ENCODE measurements at places on chromosomes 3 and 15. TPM values are rescaled to one million over a fixed set of nuclear protein-coding genes. Genes with fewer than 3 reads are reported as not detected.

DNA sequence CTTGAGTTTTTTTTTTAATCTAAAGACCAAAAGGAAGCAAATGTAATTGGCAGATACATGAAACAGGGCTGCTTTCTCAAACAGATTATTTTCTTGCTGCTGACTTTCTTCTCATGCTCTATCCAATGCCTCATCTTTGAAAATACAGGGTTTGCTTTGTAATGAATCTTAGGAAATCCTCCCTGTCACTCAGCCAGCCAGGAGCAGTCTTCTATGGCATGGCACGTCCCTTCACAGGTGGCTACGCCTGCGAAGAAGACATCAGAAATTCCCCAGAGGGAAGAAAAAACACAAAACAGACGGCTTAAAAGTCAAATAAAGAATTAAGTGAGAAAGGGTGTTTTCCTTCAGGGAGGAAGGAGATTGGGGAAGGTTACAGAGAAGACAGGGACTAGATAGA is 242.5 kb downstream of the IGSF11 start:
- DNase-seq: no peak

DNA sequence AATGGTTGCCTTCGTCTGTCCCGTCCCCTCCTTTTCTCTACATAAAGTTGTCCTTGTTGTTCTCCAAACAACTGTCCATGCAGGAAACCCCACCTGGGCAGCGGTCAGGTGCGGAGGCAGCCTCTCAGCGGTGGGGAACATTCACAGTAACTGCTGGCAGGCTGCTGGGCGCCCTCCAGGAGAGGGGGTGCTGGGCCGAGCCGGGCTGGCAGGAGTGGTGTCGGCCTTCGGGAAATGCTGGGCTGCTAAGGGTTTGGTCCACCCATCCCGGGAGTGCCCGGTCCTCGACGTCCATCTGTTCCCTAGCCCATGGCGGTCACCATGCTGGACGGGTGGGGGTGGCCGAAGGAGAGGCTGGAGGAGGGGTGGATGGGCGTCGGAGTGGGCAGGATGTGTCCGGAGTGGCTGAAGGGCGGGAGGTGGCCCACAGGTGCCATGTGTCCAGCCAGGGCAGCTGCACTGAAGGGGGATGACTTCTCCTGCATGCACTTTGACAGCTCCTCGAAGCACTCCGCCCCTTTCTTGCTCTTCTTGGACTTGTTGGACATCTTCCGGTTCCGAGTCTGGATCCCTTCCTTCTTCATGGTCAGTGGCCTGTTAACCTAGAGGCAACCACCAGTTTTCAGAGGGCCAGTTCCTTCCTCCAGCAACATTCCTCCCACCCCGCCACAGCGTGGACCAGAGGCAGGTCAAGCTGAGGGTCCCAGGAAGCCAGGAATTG is 12.1 kb downstream of the GATA2 start:
- DNase-seq: no peak

- DNase-seq: no peak
Measured at GRCh38 chr15:101063212-101063611, 144.1 kb downstream of the LRRK1 start.

GRCh38 chr3:124263168-124263567 is 271.2 kb upstream of the ROPN1 start:
- DNase-seq: no peak

GRCh38 chr3:183180110-183180783 is 17.7 kb upstream of the LAMP3 start:
- no peak for DNase-seq

CCDC54 gene
- total RNA-seq: not detected

DNA sequence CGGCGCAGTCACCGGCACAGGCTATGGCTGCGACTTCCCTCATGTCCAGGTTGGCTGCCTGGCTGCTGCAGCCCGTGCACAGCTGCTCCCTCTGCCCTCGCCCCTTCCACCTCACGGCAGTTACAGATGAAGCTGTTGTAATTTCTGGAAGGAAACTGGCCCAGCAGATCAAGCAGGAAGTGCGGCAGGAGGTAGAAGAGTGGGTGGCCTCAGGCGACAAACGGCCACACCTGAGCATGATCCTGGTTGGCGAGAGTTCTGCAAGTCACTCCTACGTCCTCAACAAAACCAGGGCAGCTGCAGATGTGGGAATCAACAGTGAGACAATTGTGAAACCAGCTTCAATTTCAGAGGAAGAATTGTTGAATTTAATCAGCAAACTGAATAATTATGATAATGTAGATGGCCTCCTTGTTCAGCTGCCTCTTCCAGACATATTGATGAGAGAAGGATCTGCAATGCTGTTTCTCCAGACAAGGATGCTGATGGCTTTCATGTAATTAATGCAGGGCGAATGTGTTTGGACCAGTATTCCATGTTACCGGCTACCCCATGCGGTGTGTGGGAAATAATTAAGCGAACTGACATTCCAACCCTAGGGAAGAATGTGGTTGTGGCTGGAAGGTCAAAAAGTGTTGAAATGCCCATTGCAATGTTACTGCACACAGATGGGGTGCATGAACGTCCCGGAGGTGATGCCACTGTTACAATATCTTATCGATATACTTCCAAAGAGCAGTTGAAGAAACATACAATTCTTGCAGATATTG is 13.2 kb upstream of the GNB4 start:
- no peak for DNase-seq

GRCh38 chr15:56383010-56383409 is 17.8 kb downstream of the TEX9 start:
- no peak for DNase-seq

DNA sequence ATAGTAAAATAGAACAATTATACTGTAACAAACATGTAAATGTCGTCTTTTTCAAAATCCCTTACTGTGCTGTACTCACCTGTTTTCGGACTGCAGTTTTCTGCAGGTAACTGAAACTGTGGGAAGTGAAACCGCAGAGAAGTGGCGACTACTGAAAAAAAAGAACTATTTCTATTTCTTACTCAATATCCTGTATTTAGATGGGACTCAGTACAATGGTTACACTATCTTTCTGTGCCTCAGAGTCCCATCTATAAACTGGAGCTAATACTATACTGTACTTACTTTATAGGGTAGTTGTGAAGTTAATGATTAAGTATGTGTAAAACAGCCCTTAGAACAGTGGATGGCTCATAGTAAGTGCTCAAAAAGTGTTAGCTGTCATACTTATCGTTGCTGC is 14.3 kb upstream of the P2RY12 start:
- DNase-seq: no peak

GRCh38 chr3:138761002-138761401 is 73.7 kb downstream of the PIK3CB start:
- DNase-seq: no peak

DNA sequence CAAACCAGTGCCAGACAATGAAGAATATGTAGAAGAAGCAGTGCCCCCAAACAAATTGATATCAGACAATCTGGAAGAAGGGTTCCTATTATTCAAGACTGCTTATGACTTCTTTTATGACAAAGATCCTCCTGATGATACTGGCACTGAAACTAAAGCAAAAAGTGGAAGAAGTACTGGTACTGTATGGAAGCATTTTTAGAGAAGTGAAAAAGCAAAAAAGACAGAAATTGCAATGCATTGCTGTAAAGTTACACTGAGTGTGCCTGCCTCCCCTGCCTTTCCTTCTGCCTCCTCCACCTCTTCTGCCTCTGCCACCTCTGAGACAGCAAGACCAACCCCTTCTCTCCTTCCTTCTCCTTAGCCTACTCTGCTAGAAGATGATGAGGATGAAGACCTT is 167.6 kb downstream of the PLCL2 start:
- no peak for DNase-seq

RASGRP1 gene
- 0.84 TPM for total RNA-seq

DNA sequence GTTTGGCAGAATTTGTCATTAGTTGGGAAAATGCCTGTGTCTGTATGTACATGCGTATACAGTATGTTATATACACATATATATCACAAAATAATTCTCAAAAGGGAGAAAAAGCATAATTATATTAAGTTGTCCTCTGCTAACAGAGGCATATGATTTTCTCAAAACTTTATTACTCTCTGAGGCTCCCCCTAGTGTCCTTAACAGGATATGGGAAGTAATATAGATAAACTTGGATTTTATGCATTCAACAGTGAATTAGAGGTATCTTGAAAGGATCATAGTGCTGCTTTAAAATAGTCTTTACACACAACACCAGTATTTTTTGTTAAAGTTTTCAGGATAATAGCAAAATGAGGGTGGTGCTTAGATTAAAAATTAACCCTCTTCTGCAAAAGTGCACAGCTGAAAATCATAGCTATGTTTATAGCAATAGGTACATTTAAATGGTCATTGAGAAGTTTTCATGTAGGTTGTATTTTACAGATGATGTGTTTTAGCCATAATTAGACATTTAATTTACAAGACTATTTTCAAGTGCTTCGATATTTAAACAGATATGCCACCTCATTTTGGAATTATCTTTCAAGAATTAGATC is 454.0 kb upstream of the ROBO2 start:
- DNase-seq: no peak
